Pancreas (tissue), 10 donors: ENCODE measurements at places on chromosomes 3 and 15. TPM values are rescaled to one million over a fixed set of nuclear protein-coding genes. Genes with fewer than 3 reads are reported as not detected.
A peak's percentile ranks its signal among the peaks of the same experiment; 100 is the strongest.

DNA sequence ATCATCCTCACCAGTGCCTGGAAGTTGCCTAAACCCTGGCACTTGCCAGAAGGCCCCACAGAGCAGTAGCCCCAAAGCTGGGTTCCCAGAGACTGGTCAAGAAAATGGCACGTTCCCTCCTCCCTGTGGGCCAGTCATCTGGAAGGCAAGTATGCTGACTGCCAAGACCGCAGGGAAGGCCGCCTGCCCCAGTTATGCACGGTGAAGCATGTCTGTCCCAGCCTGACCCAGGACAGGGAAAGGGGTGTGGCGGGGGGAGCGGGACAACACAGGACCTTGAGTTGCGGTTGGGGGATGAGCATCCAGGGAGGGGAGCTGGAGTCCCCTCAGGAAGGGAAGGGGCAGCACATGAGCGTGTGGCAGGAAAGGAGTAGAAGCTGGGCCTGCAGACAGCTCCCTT, 33.0 kb downstream of the RBPMS2 start:
- DNase-seq = no peak

GRCh38 chr15:41879321-41879845, 14.5 kb downstream of the SPTBN5 start:
- peak; percentile 75 for DNase-seq

DNA sequence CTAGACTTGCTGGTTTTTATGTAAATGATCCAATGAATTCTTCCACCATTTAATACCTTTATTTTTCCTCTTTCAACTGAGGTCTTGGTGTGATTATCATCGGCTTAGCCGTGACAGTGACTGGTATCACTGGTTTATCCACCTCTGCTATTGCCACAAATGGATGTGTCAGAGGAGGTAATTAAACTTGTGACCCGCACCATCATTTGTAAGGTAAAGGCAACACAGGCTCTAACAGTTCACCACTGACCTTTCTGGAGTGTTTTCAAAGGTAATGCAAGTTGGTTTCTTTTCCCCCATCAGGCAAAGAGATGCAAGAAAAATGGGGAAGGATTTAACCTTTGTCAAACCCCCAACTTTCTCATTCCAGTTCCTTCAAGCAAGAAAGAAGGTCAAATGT, 19.7 kb downstream of the SLC12A1 start:
- no peak for DNase-seq

DNA sequence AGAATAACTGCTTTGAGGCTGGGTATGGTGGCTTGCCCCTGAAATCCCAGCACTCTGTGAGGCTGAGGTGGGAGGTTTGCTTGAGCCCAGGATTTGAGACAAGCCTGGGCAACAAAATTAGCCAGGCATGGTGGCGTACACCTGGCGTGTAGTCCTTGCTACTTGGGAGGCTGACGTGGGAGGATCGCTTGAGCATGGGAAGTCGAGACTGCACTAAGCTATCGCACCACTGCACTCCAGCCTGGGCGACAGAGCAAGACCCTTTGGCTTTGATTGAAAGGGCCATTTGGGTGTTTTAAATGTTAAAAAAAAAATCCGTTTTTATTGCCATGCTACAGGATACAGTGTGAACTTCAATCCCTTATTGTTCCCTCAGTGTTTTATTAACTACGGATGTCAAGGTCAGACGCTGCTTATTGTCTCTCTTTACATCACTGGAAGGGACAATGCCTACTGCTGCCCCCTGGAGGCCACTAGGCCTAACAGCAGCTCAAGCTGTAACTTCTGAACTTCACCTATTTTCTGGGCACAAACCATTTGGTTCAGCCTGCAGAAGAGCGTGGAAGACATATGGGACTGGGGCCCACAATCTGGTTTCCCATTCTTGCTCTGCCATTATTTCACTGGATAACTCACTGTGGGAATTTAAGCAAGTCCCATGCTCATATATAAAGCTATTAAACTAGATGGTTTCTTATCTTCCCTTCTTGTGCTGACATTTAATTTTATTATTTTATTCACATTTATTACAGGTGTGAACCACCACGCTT, 15.3 kb upstream of the IREB2 start:
- peak; percentile 34 for DNase-seq

DNA sequence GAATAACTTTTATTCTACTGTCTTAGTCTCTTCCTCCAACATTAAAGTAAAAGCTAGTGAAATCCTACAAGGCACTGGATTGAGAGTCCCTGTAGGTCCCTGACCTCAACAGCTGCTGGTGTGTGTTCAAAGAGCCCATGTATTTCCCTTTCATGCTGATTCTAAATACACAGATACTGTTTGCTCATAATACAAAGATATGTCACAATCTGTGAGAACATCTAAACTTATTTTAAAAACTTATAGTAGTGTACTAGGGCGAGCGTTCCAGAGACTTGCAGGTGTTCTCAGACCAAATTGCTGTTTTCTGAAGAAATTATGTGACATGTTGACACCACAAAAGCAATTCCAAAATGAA, 145.9 kb upstream of the LIPC start:
- no peak for DNase-seq

DNA sequence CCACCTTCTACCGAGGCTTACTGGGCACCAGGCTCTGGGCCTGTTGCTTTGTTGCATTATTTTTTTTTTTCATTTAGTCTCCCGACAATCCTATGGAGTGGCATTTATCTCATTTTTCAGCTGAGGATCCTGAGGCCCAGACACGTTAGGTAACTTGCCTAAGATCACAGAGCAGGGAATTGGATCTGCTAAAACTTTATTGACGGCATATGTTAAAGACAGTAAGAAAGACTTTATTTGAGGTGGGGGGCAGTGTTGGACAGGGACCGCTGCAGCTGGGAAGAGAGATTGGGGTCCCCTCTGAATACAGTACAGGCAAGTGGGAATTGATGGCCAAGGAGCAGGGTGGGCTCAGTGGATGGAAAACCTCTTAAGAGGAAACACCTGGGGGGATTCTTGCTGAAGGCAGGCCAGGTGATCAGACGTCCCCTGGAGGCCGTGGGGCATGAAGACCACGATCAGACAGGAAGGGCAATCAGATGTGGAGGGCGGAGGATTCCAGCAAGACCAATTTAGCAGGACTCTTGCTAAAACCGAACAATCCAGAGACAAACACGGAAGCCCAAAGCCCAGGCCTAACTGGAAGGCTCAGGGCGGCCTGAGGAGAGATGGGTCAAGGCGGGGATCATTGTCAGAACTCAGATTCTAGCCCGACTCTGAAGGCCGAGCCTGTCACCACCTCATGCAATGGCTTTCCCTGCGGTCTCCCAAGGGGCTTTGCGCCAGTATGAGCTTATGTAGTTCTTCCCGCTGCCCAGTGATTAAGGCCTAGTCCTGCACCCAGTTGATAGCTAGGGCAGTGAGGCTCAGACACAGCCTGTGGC, 53.7 kb downstream of the RGMA start:
- DNase-seq = no peak

GRCh38 chr3:96619475-96619874, 194.9 kb upstream of the EPHA6 start:
- DNase-seq = peak; percentile 14

DNA sequence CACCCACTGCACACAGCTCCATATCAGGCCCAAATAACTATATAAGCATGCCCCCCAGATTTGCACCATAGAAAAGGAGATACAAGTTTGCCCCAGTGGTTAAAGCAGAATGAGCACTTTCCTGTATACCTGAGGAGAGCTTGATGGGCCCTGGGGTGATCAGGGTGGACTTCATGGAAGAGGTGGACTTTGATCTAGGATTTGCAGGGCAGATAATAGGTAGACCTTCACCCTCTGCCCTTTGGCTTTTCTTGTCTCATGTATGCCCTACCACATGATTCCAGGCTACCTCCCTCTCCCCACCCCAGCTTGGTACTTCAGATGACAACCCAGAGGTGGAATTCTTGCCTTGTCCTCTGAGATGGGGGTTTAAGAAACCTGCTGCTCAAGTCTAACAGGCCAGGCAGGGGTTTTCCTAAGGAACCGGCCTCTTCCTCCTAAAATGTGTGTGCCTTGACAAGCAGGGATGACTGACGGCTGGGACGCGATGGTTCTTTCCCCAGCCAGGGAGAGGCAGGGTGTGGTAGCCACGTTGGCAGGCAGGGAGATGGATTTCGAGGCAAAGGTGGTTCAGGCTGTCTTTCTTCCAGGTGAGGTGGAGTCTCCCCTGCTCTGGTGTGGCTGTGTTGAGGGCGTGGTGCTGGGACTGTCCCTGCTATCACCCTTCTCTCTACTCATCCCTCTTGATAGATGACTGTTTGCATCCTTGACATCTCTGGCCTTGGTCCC, 6.6 kb upstream of the RHCG start:
- peak; percentile 26 for DNase-seq

DNA sequence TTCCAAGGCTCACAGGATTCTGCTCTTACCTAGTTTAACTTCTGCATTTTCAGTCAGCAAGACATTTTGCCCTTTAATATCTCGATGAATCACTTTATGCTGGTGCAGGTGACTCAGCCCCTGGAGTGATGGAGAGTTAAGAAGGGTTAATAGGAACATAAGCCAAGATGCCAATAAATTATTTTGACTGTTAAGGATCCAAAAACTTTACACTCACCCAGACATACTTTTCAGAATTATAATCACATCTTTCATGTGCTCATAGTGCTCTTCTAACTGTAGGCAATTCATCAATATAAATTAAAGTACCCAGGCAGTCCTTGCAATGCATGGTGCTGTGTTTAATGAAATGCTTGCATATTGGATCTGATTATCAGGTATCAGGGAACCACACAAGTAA, 164.1 kb upstream of the SLC2A2 start:
- no peak for DNase-seq

- no peak for DNase-seq
Observed at GRCh38 chr3:94627689-94628088, 564.8 kb downstream of the NSUN3 start.

DNA sequence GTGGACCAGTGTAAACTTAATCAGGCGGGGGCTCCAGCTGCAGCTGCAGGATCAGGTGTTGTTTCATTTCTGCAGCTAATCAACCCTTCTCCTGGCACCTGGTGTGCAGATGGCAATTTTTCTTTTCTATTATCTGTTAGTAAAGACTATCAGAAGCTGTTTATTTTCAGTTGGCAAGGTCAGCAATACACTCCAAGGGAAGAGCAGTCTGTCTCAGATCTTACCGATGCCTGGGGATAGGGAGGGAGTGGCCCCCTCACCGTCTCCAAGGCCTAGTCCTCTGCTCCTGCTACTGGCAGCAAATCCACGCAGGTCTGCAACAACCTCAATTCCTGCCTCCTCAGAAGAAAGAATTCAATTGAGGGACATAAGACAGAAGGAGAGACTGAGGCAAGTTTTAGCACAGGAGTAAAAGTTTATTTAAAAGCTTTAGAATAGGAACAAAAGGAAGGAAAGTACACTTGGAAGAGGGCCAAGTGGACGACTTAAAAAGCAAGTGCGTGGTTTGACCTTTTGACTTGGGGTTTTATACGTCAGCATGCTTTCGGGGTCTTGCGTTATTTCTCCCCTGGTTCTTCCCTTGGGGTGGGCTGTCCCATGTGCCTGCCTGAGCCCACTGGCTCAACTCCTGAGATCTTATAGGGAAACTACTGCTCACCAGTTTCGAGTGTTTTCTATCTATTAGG, 9.2 kb downstream of the CCRL2 start:
- DNase-seq = no peak

GRCh38 chr3:156404217-156404616, 150.7 kb downstream of the SSR3 start:
- DNase-seq = no peak

DNA sequence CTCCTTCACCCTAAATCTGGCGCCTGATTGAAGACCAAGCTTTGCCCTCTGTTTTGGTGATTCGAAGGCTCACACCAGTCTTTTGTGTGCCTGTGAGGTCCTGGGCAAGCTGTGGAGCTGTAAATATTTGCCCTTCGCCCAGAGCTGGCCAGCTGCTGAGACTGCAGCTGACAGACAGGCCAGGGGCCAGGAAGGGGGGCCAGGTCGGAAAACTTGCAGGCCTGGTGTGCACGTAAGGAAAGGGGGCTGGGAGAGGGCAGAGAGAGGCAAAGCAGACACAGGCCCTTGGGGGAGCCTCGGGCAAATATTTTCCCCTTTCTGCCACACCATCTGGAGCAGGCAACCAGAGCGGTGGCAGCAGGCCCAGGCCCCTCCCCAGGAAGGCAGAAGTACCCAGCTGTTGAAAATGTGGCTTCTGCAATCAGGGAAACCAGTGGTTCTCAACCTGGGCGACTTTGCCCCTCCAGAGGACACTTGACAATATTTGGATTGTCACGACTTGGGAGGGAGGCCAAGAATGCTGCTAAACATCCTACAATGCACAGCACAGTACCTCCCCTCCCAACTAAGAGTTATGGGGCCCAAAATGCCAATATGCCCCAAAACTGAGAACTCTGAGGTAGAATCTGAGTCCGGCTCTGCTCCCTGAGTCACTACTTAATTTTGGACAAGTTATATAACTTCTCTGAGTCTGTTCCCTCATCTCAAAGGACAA, 2.5 kb downstream of the PDZRN3 start:
- peak; percentile 73 for DNase-seq

DNA sequence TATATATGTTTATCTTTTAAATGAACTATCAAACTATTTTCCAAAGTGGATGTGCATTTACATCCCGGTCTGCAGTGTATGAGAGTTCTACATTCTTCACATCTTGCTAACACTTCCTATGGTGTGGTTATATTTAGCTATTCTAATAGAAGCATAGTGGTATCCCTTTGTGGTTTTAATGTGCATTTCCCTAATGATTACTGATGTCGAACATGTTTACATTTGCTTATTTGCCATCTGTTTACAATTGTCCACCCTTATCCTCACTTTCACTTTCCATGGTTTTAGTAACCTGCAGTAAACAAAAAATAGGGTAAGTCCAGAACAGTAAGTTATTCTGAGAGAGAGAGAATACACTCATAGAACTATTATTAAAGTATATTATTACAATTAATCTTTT, 360.5 kb upstream of the NAALADL2 start:
- no peak for DNase-seq

GRCh38 chr3:106025151-106025722, 156.4 kb upstream of the CBLB start:
- DNase-seq = peak; percentile 25

DNA sequence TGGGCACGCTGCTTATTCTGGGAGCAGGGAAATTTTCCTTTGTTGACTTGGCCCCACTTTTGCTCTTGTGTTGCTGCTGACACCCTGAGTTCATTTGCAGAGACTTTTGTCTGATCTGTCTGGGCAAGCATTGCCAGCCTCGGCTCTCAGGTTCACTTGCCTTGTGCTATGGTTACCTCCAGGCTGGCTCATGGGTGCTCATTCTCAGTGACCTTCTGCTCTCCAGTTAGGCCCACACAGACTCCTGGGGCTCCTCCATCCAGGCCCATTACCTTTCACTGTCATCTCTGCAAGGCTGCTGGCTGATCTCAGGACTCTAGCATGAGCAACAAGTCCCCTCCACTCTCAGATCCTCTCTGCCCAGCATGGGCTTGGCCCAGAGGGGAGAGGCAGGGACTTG, 108.3 kb downstream of the IL20RB start:
- no peak for DNase-seq

DNA sequence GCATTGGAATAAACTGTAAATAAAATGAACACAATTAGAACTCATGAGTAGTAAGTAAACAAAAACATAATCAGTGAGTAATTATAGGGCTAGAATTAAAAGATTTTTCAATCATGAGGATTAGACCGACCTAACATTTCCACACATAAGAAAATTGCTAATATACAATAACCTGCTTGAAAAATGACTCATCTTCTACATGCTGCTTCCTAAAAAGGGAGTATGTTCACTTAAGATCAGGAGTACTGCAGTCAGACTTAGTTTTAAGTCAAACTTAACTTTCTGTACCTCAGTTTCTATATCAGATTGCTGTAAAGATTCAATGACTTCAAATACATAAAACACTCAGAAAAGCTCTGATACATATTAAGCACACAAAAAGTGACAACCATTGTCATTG, 22.6 kb upstream of the NEK10 start:
- no peak for DNase-seq

PPP2R3A gene
- total RNA-seq = 4.1 TPM

AQR gene
- 12.2 TPM for total RNA-seq

AEN gene
- total RNA-seq = 10.8 TPM

EEF1AKMT4 gene
- 4.4 TPM for total RNA-seq

TICRR gene
- 0.13 TPM for total RNA-seq
